ENCODE measurements at places on chromosomes 6 and 20.

- no peak for DNase-seq
Observed at GRCh38 chr20:37919389-37920040, 16.6 kb downstream of the VSTM2L start.

DNA sequence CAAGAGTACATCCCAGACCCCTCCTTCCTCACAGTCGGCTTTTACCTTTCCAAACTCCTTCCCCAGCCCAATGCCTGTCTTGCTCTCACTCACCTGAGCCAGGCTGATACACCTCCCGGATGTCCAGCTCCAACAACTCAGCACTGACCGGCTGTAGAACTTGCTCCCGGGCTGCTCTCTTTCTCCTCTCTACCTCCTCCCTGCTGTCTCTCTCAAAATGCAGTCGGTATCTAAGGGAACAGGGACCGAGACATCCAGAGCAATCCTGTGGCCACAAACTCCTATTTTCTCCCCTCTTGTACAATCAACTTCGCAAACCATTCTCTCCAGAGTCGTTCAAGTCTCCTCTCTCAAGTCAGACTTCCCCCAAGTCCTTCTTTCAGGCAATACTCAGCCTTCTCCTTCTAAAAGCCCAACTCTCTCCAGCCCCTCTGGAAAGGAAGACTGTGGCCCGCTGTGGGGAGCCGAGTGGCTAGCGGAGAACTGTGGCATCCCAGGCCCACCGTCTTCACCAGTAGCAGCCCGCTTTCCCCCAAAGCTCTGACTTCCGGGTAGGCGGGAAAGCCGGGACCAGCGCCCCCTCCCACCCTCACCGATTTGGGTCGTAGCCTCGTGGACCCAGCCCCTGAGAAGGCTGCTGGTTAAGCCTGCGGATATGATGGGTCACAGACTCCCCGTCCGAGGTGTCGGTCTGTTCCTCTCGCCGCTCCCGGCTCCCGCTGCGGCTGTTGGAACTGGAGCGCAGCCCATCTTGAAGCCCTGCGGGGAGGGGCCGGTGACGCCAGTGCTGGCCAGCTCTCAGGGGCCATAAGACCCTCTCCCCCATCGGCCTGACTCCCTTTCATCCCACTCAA lies 1.1 kb downstream of the GNL1 start:
- DNase-seq: no peak

GRCh38 chr20:60381643-60382400 lies 423.6 kb downstream of the CDH26 start:
- no peak for DNase-seq

GRCh38 chr20:21134883-21135493 lies 9.1 kb downstream of the KIZ start:
- DNase-seq: no peak

DNA sequence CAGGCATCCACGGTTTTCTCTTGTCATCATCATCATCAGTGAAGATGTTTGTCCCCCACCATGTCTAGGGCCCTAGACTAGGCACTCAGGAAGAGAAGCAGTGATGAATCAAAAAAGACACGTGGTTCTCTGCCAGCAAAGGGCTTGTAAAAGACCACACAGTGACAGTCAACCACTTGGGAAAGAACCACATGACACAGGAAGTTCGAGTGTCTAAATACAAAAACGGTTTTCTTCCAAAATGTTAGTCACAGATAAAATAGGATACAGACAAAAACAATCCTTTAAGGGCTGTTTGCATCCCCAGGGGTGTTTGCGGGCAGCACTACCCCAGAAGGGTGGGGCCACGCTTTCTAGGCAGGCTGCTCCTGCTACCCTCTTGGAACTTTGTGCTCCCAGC lies 356.8 kb upstream of the AGPAT4 start:
- DNase-seq: no peak

GRCh38 chr20:227439-228105 lies 514 bp downstream of the DEFB129 start:
- no peak for DNase-seq

DNA sequence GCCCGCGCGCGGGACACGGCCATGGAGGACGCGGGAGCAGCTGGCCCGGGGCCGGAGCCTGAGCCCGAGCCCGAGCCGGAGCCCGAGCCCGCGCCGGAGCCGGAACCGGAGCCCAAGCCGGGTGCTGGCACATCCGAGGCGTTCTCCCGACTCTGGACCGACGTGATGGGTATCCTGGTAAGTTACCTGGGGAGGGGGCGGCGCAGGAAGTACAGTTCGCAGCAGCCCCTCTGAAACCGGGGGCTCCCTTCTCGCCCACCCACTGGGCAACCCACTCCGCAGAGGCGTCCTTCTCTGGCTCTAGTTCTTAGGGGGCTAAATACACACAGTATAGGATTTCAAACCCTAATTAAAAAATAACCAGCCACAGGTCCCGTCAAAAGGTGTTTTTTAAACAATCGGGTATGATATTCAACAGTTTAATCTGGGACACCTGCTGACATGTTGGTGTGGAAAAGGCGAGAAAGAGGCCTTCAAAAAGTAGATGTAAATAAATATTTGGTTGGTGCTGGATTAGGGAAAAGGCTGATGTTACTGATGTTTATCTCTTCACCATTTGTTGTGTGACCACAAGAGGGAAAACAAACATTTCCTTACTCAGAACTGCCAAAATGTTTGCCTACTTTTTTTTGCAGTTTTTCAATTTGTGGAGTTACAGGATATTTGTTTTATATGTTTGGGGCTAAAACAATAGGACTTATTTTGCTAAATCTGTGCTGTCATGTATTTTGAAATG lies 577 bp downstream of the SASH1 start:
- no peak for DNase-seq

DNA sequence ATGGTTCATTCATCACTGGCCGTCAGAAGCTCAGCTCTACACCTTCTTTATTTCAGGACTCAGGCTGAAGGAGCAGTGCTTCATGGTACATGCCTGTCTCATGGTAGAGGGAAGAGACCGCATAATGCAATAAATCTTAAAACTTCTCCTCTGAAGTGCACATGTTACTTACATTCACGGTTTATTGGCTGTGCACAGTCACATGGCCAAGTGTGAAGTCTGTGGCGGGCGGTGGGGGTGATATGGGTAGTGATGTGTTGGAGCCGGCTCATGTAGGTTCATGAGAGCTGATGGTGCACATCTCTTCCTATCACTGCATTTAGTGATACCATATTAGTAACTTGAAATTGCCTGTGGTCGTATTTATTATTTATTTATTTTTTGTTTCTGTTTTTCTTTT lies 102.9 kb downstream of the CTNNBL1 start:
- DNase-seq: no peak

GRCh38 chr20:45173522-45173921 lies 1.2 kb upstream of the PI3 start:
- no peak for DNase-seq

DNA sequence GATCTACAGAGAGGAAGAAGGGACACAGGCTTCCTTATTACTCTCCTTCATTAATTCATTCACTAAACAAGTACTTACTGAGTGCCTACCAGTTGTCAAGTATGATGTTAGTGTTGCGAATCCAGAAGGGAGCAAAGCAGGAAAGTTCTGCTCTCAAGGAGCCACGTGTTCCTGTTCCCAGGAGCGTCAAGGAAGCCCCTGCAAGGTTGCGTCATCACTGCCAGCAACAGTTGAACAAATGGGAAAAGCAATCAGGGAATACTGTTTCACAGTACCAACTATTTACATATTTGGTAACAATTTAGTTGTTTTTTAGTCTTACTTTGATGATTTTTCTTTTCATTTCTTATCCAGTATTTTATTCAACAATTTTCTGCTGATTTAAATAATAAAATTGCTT lies 310.0 kb downstream of the FOXA2 start:
- no peak for DNase-seq

GRCh38 chr6:158787395-158787794 lies 31.8 kb downstream of the EZR start:
- no peak for DNase-seq

GRCh38 chr6:110390404-110390803 lies 25.0 kb downstream of the DDO start:
- no peak for DNase-seq

DNA sequence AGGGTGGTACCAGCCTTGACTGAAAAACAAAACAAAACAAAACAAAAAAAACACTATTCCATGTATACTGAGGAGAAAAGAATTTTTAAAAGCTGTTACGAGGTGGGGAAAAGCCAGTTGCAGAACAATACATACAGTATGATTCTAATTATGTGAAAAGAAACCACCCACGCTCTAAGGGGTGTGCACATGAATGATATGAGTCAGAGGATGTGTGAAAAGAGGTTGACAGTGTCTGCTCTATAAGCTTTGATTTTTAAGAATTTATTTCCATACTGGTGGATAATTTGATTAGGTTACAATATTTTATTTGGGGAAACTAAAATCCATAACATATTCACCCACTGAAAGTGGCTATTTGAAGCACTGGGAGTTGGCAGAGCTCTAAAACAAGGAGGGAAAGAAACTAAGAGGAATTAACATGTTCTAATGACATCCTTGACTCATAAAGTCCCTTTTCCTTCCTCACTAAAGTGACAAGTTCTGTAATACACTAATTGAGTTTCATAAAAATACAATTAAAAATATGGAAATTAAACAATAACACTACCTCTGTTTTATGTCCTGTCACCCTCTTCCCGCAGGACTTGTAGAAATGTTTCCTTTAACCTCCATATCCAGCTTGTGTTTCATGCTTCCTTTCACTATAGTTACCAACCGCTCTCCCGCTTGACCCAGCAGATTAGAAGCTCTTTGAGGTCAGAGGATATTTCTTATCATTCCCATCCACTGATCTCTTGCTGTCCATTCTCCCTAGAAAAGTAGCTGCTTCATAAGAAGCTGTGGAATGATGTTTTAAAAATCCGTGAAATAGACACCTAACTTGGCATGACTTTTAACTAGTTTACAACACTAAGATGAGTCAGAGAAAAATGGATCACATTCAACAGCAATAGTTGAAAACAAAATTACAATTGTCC lies 118.6 kb upstream of the CCDC28A start:
- no peak for DNase-seq

DNA sequence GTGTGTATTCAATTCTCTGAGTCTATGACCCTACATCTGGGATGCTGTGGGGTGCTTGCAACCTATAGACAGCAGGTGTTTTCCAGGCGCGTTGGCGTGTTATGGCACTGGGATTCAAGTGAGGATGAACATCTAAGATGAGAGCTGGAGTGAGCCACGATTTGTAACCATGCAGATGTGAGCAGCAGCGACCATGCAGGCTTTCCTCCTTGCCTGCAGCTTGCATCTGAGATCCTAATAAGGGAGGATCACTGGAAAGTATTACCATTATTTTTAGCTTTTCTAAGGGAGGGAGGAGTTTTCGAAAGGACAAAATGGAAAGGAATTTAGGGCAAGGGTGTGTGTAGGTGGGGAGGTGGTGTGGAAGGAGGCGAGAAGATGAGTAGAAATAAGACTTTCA lies 216.7 kb downstream of the ATXN1 start:
- no peak for DNase-seq

DNA sequence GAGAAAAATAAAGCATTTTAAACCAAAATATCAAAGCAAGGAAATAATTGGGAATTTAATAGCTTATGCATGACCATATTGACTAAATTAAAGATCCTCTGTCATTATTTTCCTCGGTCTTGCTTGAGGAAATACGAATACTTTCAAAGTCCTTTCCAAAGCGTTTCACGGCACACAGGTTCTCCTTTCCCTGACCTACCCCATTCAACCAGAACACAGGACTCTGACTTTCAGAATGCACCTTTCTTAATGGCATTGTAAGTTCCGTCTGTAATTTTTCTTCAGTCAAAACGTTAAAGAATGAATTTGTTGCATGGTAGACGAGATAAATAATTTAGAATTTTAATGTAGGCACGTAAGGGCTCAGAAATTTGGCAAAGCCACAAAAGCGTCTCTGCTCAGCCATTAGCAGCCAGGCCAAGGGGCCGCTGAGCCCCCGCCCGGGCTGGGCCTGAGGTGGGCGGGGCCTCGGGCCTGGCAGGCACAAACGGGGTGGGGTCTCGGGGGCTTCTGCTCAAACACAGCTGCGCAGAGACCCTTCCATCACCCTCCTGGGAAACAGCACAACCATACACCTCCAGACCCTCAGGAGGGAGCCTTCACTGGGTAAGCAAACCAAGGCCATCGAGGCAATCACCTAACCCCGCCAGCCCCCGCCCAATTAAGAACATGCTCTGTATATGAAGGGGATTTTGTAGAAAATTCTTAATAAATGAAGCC lies 3.4 kb downstream of the NEDD9 start:
- DNase-seq: no peak

DNA sequence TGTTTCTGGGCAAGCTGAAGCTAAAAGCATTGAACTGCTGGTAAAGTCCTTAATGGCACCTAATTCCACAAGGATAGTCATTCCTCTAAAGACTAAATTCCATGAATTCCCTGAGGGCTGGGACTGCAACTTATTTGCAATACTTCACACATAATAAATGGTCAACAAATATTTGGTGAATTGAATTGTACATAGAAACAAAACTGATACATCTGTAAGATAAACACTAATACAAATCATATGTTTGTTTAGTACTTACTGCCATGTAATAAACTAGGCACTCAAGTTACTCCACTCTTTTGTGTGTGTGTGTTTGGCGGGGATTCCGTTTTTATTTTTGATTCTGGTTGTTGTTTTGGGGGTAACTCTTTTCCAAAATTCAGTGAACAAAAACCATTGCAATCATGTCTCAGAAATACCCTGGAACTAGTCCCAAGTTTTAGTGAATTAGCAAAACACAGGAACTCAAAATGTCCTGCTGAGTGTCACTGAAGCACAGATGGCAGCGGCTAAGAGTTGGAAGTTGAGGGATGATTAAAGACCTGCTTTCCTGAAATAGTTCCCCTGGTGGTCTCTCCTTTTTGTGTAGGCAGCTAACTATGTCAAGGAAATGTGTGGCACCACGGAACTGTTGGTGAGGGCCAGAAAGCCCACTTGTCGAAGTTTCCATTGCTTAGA lies 74.8 kb upstream of the SNRPB2 start:
- no peak for DNase-seq

- DNase-seq: no peak
Observed at GRCh38 chr6:9467741-9468140, 947.1 kb downstream of the TFAP2A start.

GRCh38 chr6:26196846-26197635 lies 109.8 kb downstream of the HFE start:
- peak; percentile 44 for DNase-seq

- no peak for DNase-seq
Observed at GRCh38 chr6:99219788-99220187, 129.7 kb downstream of the FAXC start.

All from NCI-H2107 (cell line).